ENCODE measurements at places on chromosomes 2 and 18.

DNA sequence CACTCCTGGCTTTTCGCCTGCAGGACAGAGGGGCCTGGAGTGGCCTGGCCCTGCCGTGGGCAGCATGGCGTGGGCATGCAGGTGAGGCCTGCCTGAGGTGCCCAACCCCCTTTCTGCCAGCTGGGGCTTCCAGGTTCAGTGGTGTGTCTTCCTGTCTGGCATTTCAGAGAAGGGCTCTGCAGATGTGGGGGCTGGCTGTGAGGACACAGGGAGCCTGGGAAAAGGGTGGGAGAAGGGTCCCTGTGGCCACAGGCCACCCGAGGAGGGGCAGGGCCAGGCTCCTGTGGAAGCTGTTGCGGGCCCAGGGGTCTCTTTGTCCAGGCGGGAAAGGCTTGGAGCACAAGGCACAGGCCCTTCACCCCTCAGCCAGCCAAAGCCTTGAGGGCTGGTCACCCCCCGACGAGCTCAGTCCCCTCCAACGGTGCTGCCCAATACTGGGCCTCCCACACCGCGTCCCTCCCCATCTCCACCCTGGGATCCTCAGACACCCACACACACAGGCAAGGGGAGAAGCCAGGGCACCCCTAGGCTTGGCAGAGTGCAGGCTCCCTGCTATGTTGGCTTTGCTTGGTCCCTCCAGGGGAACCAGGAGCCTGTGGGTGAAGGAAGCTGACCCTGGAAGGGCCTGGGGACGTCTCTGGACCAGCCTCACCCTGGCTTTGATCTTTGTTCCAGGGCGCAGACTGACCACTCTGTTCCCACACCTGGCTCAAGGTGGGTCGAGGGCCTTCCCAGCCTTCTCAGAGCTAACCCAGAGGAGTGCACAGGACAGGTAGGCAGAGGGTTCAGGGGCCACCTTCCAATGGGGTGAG lies 3.7 kb upstream of the AQP12A start:
- DNase-seq = no peak

DNA sequence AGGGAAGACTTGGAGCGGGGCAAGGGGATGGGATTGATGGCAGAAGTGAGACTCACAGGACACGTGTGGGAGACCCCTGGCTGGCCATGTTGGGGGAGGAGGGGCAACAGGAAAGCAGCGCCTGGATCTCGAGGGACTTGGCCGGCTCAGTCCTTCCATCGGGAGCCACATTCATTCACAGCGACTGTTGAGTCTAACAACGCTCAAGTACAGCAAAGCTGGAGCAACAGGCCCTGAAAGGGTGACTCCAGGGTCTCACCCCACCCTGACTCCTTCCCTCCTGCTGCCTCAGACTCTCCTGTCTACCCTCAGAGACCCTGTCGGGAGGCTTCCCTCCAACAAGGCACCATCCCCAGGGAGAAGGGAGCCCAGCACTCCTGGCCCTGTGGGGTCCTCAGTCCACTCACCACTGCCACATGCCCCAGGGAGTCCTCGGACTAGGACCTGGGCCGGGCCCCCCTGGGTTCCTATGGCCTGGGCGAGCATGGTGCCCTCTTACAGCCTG lies 14.8 kb upstream of the ALPI start:
- no peak for DNase-seq

- no peak for DNase-seq
Measured at GRCh38 chr2:903223-903900, 47.3 kb upstream of the SNTG2 start.

- no peak for DNase-seq
Measured at GRCh38 chr2:168816369-168816768, 13.9 kb downstream of the NOSTRIN start.

- no peak for DNase-seq
Measured at GRCh38 chr2:240237609-240238174, 97.2 kb upstream of the OTOS start.

DNA sequence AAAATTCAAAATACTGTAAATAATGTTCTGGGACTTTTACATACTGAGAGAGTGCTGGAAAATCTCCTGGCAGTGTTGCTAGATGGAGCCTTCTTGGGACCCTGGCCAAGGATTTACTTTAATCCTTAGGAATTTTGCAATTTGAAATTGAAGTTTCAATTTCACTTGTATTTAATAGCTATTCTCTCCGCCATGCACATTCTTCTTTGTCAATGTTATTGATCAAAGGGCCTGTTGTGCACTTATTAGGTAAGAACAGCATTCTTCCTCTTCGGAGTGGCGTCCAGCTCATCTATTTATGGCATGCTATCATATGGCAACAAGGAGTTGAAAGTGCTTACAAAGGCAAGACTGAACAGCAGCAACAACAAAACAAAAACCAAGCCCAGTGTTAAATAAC lies 40.1 kb upstream of the SOS1 start:
- DNase-seq = no peak

DNA sequence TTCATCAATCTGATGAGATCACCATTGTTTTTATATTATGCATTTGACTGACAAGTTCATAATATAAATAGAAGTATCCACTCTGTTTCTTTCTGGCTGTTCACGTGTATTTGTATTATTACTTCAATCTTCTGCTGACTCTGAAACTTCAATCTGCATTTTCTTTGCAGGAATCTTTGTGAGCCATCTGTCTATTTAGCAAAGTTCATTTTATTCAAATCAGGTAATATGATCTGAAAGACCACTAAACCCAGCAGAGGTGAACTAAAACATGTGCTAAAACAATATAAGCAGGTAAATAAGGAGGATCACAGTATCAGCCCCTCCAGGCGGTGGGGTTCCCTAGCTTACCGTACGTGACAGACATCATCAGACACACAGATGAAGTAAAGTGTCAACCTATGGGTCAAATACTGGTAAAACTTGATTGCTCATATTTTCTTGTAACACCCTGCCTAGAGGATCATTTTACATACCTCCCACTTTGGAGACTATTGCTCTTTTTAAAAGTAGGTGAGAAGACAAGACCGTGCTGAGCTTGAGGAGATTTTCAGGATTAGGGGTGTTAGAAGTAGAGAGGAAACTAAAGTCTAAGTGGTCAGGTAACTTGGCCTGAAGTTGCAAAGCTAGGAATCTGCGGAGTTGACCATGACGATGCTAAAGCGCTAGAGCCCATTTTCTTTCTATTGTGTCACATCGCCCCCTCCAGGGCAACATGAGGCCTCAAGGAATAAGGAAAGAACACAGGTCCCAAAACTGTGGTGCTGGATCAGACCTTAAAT lies 9.0 kb downstream of the DTNB start:
- peak; percentile 25 for DNase-seq

- no peak for DNase-seq
Measured at GRCh38 chr2:151976945-151977353, 121.9 kb downstream of the CACNB4 start.

- no peak for DNase-seq
Measured at GRCh38 chr2:120783969-120784372, 48.3 kb downstream of the GLI2 start.

- DNase-seq = no peak
Measured at GRCh38 chr18:42936289-42936688, 179.2 kb downstream of the RIT2 start.

DNA sequence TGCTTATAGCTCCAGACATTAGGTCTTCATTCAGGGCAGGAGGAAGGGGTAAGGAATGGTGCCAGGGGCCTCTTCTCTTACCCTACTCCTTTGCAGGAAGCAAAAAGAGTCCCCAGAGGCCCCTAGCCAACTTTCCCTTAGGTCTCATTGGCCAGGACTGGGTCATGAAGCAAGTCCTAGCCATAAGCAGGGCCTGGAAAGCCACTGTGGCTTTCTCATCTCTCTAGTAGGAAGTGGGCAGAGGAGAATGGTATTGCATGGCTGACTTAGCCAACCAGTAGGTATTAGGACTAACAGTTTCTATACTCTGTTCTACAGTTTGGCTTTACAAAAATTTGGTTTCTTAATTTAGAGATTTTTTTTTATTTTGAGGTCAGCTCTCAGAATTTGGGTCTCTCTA lies 4.8 kb downstream of the FAM228A start:
- no peak for DNase-seq

DNA sequence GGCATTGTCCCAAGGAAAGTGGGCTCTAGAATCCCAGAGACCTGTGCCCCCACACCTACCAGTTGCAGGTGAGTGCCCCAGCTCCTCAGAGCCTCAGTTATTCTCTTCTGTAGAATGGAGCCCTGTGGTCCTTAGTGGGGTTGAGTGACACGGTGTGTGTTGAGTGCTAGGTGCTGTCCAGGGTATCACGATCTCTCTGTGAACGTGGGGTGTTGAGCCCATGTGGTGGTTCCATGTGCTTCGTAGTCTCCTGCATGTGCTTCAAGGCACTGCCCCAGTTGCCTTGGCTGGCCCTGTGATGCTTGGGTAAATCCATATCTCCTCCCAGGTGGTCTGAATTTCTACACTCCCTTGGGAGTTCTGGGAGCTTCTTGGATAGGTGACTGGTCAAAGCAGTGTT lies 54.9 kb downstream of the SH3RF3 start:
- DNase-seq = no peak

DNA sequence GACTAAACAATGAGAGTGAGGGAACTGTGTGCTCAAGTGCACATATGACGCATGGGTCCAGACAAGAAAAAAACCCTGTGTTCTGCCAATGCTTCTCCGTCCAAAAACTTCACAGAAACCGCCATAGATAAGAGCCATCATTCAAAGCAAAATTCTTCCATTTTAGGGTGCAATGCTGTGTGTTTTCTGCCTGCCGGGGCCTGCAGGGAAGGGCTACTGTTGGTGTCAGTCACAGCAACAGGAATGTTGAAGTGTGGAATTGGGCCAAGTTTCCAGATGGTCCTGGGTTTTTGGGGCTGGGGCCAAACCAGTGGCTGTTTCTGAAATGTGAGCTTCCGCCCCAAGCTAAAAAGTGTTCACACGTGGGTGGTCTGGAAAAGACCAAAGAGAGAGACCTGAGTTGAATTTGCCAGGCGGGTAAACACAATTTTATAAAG lies 677 bp upstream of the MC2R start:
- no peak for DNase-seq

DNA sequence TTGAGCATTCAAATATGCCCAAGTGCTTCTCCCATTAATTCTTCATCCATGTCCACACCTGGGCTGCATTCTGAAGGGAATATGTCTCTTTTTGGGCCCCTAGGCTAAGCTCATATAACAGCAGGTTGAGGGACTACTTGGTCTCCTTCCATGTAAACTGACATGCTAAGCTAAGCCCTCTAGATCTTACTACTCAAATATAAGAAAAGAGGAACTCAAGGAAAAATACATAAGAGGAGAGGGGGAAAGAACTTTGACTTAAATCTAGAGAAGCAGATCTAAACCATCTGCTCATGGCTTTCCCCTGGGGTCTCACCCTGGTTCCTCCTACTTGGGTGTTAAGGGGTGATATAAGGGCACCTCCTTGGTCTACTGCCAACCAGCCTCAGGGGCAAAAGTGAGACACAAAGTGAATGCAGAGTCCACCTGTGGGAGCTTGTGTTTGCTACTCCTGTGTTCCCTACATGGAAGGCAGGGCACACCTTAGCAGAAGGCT lies 19.8 kb upstream of the NFU1 start:
- no peak for DNase-seq

DNA sequence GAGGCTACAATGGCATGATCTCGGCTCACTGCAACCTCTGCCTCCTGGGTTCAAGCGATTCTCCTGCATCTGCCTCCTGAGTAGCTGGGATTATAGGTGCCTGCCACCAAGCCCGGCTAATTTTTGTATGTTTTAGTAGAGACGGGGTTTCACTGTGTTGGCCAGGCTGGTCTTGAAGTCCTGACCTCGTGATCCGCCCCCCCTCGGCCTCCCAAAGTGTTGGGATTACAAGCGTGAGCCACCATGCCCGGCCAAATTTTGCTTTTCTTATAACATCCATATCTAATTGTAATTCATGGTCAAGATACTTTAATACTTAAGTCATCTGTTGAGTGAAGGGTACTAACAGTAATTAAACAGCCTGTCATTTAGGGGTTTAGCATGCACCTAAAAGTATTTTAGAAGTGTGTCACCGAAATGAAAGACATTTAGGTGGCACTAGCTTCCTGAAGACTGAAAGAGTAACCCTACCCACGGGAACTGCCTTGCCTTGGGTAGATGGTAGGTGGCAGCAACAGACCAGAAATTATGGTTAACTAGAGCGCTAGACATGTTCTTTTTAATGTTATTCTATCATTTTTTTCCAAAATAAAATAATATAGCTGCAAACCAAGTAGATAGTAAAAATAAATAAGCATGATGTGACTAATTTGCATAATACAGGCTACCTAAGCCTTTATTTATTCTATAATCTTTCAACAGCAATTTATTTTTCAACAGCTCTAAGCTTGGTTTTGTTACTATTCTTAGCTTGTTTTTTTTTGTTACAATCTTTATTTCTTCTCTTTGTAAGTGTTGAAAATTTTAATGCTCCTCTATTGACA lies 8.6 kb upstream of the ACYP2 start:
- DNase-seq = peak; percentile 69

DNA sequence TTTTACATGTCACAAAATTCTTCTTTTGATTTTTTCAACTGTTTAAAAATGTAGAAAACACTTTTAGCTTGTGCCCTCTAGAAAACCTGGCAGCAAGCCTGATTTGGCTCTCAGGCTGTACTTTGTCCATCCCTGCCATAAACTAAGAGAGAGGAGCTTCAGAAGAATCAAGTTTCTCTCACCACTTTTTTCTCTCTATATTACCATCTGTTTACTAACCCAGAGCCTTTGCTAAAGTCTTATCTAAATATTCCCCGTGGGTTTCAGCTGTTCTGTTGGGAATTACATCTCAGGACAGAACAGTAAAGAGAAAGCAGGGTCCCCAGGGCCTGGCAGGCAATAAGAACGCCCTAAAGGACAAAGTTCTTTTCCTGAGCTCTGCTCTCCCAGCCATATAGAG lies 409.1 kb upstream of the CRIM1 start:
- DNase-seq = no peak

GRCh38 chr2:8622199-8622911 lies 59.5 kb upstream of the ID2 start:
- no peak for DNase-seq

GRCh38 chr2:66432801-66433694 lies 1.9 kb upstream of the MEIS1 start:
- peak; percentile 28 for DNase-seq

- no peak for DNase-seq
Measured at GRCh38 chr18:75562216-75562615, 134.7 kb upstream of the SMIM21 start.

DNA sequence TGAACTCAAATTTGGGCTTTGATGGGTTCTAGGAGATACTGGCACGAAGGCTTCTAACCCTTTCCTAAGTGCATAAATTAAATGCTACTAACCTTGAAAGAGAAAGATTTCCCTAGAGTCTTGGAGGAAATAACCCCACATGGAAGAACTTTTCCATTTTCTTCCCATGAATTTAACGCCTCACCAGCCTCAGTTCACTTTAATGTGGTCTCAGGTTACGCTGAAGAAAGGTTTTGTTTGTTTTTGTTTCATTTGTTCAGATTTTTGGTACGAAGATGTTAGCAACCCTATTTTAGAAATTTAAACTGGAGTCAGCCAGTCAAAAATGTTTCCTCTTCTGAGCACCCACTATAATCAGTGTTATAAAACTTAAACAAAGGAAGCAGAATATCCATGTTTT lies 30.7 kb downstream of the METTL4 start:
- no peak for DNase-seq

DNA sequence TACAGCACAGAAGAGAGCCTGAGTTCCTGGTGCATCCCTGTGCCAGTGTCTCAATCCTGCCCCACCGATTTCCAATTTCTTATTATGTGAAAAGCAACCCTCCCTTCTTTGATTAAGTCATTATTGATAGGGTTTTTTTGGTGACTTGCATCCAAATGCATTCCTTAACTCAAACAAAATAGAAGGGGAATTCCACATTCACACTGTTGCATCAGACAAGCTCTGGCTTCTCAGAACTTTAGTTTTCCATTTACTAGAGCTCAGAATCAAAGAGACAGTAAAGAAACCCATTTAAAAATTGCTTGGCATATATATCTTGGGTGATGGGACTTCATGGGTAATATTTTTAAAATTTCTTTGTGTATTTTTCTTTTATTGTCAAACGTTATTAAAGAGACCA lies 13.8 kb upstream of the TMEM200C start:
- DNase-seq = no peak
